Suppressor macrophage (primary cell): ENCODE measurements at places on chromosomes 3 and 15.

DNA sequence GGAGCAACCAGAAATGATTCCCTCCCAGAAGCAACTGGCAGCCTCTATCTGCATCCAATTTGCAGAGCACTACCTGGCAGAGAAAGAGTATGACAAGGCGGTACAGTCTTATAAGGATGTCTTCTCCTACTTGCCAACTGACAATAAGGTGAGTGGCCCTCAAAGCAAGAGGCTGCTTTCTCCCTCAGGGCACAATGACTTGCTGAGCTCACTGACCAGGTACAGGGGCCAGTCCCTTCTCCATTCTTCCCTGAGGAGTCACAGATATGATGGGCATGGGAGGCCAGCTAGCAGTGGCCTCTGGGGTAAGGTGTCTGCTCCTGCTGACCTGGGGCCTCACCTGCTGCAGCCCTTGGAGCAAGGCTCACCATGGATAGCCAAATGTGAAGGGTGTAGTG, 20.3 kb downstream of the CSRNP1 start:
- no peak for DNase-seq

DNA sequence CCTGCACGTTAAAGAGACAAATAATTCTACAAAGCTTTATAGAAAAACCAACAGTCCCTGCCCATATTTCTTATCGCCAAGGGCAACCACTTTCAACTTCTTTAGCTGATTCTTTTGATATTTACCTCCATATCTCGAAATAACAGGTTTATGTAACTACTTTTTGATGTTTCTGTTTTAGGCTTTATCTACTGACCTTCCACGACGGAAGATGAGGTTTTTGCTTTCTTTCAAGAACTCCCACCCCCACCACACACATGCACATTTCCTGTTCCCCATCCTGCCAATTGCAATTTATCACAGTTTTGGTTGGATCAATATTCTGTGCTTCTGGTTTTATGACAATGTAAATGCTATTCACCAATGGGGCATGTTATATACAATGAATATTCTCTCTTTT, 330.4 kb upstream of the ICE2 start:
- no peak for DNase-seq

DNA sequence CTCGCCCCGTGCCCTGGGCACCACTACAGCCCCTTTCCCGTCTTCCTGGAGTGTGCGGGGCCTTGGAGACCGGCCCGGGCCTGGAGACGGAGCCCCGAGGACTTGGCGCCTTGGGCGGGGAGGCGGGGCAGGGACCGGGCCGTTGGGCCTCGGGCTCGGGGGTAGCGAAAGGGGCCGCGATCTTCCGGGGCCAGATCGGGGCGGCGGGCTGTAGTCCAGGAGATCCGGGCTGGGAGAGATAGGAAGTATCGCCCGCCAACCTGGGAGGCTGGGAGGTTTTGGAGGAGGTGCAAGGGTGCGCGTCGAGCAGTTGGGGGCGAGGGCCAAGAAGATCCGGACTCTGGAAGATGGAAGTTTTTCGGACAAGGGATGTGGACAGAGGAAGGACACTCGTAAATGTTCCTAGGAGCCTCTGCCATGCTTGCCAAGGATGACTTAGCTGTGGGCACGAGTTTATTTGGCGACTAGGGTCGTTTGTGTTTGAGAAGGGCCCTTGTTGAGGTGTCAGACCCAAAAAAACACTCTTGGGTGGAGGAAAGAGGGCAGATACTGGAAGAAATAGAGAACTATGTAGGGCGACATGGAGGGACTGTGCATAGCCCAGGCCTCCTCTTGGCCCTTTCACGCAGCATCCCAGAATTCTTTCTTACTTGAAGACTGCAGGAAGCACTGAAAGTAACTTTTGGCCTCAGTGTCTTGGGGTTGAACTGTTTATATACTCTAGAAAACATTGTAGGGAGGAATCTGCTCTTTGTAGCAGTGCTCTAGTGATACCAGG, 712 bp downstream of the RTF1 start:
- DNase-seq, result peak; percentile 67

- DNase-seq, result no peak
These were observed 6.8 kb upstream of the MOBP start for GRCh38 chr3:39460677-39461076.

- no peak for DNase-seq
These were observed 198.4 kb upstream of the LPP start for GRCh38 chr3:187955587-187955952.

DNA sequence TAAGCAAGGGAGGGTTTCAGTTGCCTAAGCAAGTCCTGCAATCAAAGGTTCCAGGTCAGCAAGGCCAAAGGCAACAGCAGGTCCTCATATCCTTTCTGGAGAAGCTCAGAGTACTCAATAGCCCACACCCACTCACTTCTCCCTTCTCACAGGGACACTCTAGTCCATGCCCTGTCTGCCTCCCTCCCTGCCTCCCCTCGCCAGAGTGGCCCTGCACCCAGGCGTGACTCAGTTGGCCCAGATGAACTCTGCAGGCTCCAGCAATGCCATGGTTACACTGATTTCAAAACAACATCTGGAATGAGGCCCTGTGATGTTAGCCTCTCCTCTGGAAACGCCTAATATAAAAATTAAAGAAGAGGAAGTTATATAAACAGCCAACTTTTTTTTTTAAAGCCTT, 32.9 kb downstream of the IL16 start:
- DNase-seq, result peak; percentile 53

- DNase-seq, result no peak
These were observed 398.6 kb downstream of the ZIC4 start for GRCh38 chr3:147007736-147008245.

DNA sequence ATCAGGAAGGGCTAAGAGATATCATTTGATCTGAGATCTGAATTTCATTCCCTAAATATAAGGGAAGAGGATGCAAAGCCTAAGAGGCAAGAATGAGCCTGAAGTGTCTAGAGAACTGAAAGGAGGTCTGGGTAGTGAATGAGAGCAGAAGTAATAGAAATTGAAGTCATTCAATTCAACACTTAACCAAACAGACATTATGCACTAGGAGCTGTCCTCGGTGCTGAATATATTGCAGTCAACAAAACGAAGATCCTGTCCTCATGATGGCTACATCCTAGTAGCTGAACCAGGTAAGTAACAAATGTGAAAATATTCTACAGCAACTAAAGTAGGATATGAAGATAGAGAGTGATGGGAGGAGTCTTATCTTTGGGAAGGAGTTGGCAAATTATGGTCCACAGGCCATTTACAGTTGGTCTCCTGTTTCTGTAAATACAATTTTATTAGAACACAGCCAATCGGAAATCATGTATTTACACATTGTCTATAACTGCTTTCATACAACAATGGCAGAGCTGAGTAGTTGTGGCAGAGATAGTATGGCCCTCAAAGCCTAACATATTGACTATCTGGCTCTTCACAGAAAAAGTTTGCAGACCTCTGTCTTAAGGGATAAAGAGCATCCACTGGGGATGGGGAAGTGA, 192.9 kb upstream of the CADPS start:
- peak; percentile 33 for DNase-seq

- no peak for DNase-seq
These were observed 6.8 kb upstream of the DUSP7 start for GRCh38 chr3:52063026-52063723.

GRCh38 chr3:123138839-123139444, 62.8 kb upstream of the SEC22A start:
- DNase-seq, result no peak

DNA sequence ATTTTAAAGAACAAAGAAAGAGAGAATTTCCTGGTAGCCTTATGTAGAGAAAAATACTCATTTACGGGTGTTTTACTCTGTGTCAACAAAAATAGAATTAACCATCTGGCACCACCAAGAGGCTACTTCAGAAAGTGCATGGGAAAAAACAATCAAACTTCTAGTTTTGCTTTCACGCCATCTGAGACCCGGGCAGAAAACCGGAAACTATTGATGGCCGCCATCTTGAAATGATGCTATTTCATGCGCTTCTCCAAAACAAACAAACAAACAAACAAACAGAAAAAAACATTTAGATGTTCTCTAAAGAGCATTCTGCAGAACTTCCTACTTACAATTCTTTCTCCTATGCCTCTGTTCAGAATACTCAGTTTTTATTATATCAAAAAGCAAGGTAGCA, 49.4 kb upstream of the SYNPR start:
- DNase-seq, result peak; percentile 0

DNA sequence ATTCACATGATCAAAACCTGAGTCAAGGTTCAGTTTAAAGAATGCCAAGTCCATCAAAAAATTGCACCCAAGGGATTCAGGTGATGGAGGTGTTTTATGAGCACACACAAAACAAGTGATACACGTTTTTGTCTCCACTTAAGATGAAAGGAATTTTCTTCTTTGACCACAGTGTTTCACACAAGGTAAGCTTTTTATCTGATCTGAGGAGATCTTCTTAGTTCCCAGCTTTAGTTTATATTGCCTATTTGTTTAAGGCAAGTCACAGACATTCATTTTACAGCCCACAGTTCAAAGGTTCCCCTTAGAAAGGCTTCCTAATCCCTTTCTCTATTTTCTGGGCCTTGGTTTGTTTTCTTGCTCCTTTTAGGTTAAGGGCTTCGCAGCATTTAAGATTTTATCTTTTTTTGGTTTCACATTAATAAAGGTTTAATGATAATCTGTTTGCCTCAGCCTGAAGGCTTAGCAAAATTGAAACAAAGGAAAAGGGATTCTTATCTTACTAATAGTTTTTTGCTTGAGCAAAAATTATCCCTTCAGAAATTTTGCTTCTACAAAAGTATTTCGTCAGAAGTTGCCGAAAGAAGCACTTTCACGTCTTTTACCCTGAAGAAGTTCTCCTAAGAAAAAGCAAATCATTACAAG, 420.5 kb upstream of the NAALADL2 start:
- no peak for DNase-seq

- DNase-seq, result no peak
These were observed 9.3 kb downstream of the STRA6 start for GRCh38 chr15:74193299-74193718.

DNA sequence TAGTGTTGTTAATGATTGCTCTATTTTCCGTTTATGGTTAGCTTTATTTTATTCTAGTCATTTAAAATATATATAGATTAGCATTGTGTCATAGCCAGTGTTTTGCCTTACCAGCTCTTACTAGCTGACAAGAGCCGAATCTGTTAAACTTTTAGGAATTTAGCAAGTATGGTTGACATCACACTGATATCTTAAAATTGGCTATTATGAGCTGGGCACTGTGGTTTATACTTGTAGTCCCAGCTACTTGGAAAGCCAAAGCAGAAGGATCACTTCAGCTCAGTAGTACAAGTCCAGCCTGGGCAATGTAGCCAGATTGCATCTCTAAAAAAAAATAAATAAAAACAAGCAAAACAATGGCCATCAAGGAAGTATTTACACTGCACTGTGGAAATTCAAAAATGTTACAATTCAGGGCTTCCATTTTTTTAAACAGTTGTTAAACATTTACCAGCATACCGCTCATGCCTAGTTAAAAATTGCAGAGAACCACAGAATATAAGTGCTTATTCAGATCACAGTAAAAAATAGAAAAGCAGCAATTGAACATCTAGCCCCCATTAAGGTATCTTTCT, 208.4 kb upstream of the CGNL1 start:
- no peak for DNase-seq

DNA sequence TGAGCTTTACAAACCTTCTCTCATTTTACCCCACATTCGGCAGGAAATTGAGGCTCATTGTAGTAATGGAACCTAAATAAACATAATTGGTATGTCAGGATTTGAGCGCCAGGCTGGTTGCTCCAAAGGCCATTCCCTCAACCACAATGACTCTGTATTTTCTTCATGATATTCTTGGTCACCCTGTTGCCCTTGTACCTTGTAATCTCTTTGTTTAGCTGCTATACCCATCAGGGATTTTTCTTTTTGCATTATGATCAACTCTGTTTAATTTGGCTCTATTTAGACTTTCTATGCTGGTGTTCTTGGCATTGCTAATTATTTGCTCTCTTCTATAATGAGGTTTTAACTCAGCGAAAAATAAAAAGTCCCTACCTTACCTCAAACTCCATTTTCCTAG, 29.8 kb downstream of the DUOX2 start:
- no peak for DNase-seq

DNA sequence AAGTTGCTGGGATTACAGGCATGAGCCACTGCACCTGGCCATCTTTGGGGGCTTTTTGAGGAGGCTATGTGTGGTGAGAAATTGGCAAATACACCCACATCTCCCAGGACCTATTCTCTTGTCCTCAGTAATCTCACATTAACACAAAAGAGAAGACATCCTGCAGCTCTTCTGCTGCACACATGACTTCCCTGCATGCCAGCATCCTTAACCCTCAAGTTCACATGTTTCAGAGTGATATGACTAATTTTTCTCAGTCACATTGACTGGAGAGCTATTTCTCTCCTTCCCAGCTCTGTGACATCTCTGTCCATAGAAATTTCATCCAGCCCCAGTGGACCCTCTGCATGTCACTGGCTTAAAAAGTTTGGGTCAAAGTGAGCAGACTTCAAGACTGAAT, 1.9 kb upstream of the SKIC8 start:
- DNase-seq, result peak; percentile 44

- DNase-seq, result no peak
These were observed 206.9 kb upstream of the TRIM42 start for GRCh38 chr3:140470962-140471361.

DNA sequence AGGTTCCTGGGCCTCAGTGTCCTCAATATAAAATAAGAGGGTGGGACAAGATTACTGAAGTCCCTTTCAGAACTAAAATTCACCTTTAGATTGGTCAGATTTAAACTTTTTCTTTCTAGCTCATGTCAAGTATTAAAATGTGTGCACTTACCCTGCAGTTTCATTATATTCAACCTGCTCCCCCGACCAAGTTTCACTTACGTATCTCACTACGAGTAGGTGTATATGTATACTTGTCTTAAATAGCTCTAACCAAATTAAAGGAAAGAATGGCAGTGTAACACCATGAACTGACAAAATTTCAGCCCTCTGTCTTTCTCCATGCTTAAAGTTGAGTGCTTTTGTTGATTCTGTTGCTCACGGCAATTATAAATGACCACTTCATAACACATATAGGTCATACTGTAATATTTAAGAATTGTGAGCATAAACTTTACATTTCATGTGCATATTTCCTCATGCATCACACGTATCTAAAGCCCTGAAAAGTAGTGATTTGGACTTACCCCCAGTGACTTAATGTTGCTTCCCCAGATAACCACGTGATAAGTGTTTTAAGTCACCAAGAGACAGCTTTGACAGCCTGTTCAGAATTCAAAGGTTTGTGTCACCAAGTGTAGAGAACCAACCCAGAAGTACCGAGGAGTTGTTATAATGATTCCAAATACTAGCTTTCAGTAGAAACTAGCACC, 70.0 kb downstream of the PGPEP1L start:
- DNase-seq, result no peak

DNA sequence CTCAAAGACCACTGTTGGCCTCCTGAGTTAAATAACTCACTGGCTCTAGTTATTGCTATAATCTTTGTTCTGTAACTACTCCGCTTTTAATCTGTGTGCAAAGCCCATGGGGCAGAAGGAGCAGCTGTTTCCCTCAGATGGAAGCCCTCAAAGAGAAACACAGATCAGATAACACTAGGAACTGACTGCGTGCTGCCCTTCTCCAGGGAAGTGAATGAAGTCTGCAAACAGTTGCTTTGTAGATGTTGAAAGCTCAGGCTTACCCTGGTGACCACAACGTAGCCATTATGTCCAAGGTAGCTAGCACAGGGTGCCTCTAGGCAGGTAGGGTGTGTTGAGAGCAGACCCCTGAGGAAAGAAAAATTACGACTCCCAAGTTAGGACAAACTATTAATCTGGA, 152.3 kb upstream of the STAC start:
- DNase-seq, result no peak
